ENCODE measurements at places on chromosomes 13 and 19.
A peak's percentile ranks its signal among the peaks of the same experiment; 100 is the strongest.

DNA sequence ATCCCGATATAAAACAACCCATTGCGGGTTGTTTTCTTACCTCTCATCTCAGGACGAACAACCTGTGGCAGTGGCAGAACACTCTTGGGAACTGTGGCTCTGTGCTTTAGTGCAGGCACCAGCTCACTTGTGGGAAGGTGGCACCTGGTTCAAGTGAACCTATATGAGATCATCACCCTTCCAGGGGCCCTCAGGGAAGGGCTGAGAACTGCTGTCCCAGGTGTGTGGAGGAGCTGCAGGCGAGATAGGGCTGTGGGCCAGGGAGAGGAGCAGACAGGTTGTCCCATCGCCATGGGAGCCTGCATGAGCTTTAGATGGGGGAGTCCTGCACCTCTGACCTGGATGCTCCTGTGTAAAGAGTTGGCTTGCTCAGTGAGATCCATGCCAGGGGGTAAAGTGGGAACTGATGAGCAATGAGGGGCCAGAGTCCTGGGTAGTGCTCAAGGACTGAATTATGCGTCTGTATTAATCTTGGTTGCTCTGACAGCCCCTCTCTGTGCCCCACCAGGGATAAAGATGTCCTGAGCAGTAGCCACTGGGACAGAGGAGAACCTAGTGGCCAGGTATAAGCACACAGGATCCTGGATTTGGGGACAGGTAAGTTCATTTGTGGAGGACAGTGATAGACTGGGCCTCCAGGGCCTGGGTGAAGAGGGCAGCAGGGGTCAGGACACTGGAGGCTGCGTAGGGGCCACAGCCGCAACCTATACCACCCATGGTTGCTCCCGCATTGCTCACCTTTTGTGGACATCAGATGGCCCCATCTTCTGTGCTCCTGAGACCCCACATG, 8.7 kb downstream of the CEACAM4 start:
- no peak for DNase-seq

GRCh38 chr19:54029930-54030490, 33.7 kb downstream of the VSTM1 start:
- DNase-seq: peak; percentile 78

GRCh38 chr13:20191311-20192157, 1.2 kb downstream of the GJB2 start:
- no peak for DNase-seq

- no peak for DNase-seq
Observed at GRCh38 chr13:30739761-30740642, 4.7 kb downstream of the ALOX5AP start.

DNA sequence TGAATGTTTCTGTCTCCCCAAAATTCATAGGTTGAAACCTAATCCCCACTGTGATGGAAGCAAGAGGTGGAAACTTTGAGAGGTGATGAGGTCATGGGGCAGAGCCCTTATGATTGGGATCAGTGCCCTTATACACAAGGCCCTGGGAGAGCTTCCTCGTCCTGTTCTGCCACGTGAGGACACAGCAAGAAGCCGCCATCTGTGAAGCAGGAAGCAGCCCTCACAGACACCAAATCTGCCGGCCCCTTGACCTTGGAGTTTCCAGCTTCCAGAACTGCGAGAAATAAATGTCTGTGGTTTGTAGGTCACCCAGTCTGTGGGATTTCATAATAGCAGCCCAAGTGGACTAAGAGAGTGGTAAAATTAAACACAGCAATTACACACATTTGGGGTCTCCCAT, 737.4 kb downstream of the UQCRFS1 start:
- no peak for DNase-seq

DNA sequence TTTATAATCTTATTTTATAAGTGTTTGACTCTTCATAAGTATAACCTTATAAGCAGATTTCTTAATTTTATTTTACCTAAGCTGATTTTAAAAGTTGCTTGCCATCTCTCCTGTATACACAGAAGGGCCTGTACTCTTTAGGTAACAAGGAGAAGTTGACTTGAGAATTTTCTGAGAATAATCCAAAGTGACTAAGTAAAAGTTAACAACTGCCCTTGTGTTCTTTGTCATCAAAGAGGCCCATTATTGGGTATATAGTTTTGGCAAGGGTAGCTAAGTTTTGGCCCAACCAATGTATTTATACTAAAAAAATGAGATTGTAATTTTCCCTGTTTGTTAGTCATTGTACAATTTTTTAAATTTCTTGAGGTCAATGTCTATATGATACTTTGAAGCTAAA, 3.2 kb downstream of the LCP1 start:
- no peak for DNase-seq

- DNase-seq: no peak
Observed at GRCh38 chr13:99063952-99064351, 86.1 kb upstream of the DOCK9 start.

DNA sequence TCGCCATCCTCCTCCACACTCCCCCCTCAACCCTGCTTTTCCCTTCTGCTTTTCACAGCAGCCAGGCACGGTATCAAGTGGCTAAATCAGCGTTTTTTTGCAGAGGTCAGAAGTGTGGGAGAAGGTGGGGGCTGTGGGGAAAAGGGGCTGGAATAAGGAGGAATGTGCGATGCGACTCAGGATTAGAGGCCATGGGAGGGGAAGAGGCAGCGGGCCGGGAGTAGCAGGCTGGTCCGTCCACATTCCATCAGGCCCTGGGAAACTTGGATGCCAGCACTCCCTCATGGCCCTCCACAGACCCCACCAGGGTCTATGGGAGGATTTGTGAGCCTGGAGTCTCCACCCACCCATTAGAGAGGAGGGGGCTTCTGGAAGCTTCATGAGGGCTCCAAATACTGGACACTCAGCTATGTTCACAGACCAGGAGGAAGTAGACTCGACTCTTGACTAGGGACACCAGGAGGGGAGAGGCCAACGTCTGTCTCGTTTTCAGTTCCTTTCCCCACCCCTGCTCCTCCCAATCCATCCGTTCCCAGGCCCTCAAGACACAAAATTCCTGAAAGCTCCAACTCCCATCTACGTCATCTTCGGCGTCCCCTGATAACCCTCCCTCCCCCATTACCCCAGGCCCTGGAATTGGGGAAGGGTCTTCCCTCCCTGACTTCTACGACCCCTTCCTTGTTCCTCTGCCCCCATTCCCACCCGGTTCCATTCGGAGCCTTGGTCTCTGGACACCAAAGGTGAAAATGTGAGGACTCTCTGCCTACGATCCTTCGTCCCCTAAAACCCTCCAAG, 3.3 kb upstream of the KCNC3 start:
- DNase-seq: no peak

DNA sequence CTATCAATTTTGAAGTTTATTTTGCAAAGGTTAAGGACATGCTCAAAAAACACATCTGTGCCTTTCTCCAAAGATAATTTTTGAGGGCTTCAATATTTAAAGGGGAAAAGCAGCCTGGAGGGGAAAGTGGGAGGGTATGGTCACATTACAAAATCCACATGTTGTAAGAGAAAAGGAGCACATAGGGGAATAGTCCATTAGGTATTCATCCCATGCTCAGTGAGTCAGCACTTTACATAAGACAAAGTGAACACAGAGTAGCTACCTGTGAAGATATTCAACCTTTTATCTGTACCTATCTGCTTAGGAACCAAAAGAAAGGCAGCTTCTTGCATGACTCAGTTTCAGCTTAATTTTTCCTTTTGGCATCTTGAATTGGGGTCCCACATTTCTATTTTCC, 932.0 kb downstream of the SLITRK6 start:
- peak; percentile 62 for DNase-seq

GRCh38 chr19:35107545-35107944, 8.1 kb upstream of the FXYD3 start:
- DNase-seq: peak; percentile 36

GRCh38 chr19:56103027-56103614, 18.0 kb downstream of the ZNF787 start:
- DNase-seq: no peak

DNA sequence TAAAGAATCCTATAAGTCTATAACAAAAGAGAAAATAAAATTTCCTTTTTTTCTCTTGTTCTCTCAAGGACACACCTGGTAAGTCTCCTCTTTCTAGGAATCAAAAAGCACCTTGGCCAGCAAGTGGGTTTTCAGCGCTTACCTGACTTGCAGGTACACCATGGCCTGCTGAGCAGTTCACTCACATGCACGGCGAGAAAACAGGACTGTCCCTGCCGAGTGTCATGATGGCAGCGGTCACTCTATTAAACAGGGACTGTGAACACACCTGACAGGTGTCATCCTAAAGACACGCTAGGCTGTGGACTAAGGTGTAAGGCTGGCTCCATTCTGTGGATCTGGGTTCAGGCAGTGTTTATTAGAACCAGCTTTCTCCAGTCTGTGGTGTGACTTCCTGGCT, 170.2 kb downstream of the TEX29 start:
- no peak for DNase-seq

- no peak for DNase-seq
Observed at GRCh38 chr13:113861433-113862030, 2.3 kb downstream of the GAS6 start.

DNA sequence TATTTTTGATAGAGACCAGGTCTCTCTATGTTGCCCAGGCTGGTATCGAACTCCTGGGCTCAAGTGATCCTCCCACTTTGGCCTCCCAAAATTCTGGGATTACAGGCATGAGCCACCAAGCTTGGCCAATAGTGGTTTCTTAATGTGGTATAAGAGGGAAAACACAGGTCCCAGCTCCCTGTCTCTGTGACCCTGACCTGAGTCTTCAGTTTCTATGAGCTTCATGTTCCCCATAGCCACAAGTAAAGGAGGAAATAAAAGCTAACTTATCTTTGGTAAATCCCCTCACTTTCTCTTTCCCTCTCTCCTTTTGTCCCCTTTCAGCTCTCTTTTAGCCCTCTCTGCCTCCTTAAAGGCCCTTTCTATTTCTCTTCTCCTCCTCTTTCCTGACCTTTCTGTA, 50.3 kb downstream of the ABCC4 start:
- DNase-seq: no peak

GRCh38 chr19:55696301-55697068, 21.5 kb downstream of the EPN1 start:
- no peak for DNase-seq

DNA sequence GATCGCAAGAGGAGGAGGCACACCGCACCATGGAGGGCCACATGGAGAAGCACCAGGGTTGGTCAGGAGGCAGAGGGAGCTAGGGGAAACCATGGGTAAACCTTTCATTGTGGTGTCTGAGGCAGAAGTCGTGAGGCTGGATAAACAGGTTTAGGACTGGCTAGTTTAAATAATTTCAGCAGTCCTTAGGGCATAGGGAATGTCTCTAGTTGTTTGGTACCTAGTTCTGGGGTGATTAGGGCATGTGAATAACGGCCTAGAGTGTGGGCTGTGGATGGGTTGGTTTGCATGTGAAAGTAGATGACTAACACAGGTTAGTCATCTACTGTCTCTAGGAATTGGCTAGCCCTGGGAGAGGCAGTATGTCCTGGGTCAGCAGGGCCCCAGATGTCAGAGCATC, 102.3 kb downstream of the STOML3 start:
- no peak for DNase-seq

GRCh38 chr13:51916962-51917361, 55.2 kb downstream of the CCDC70 start:
- DNase-seq: no peak

DNA sequence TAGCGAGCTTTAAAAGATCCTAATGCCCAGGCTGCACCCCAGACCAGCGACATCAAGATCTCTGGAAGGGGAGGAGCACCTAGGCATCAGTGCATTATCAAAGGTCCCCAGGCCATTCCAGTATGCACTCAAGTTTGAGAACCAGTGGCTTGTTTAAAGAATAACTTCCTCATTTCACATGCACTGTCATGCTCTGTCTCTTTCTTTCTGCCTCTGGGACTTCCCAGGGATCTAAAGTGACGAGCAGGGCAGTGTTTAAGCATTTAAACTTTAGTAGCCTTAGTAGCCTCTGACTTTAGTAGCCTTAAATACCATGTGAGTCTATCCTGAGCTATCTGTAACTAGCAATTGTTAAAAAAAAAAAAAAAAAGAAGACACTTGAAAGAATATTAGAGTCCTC, 8.9 kb upstream of the FARP1 start:
- no peak for DNase-seq

- DNase-seq: peak; percentile 77
Observed at GRCh38 chr13:113820813-113821651, 42.8 kb downstream of the GAS6 start.

- no peak for DNase-seq
Observed at GRCh38 chr19:2574971-2575630, 99.2 kb downstream of the GADD45B start.

GRCh38 chr19:17883627-17884410, 12.1 kb downstream of the SLC5A5 start:
- peak; percentile 62 for DNase-seq

DNA sequence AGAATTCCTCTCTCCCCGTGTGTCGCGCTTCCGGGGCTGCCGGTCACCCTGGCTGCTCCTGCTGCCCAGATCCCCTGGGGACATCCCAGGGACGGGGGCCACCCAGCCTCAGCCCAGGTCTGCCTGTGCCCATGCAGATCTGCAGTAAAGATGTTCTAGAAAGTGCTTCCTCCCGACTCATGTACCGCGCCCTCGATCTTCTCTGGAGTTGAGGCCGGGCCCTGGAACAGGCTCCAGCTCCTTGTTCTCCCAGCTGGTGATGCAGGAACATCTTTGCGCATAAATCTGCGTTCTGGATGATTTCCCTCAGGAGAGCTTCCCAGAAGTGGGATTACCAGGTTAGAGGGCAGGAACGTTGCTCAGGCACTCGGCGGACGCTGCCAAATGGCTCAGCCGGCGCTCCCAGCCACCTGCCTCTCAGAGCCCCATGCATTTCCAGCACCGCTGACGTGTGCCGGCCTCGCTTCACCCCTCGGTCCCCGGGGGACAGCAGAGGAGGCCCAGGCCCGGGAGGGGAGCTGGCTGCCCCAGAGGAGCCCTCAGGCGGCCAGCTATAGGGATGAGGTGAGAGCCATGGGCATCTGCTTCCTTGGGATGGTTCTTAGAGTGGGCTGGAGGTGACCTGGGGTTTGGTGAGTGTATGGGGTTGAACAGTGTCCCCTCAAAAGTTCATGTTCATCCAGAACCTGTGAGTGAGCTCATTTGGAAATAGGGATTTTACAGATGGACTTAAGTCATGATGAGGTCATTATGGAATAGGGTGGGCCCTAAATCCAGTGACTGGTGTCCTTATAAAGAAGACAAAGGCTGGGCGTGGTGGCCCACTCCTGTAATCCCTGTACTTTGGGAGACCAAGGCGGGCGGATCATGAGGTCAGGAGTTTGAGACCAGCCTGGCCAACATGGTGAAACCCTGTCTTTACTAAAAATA, 42.6 kb downstream of the CRTC1 start:
- no peak for DNase-seq

DNA sequence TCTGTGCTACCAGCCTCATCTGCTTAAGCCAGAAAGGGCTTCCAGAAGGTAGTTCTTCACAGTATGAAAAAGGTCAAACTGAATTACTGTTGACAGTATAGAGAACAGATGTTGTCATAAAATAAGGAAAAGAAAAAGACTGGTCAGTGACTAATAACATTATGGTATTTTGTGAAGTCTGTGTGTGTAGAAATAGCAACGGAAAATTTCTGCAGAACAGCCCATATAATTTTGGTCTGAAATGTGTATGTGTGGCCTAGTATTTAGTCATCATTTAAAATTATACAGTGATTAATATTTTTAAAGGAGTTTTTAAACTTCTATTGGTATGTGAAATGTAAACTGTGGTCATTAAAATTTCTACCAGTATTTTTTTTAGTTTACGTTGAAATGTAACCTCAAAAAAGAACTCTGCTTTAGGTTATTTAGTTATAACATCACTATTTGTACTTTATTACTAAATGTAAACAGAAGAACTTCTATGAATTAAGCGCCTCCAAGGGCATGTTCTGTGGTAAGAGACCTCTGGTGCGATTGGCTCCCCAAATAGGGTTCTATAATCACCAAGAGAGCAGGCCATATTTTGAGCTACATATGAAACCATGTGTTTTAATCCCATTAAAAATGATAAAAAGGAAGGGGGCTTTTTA, 3.3 kb upstream of the GPR183 start:
- DNase-seq: peak; percentile 68
